Ovary (tissue), 10 donors: ENCODE measurements at places on chromosomes 5 and 9. TPM values are rescaled to one million over a fixed set of nuclear protein-coding genes. Genes with fewer than 3 reads are reported as not detected.

FOXD4L6 gene
- not detected for total RNA-seq

ZNF462 gene
- 87.6 TPM for total RNA-seq

IL3 gene
- total RNA-seq = not detected

GARNL3 gene
- 29.3 TPM for total RNA-seq

F2RL2 gene
- not detected for total RNA-seq

MAMDC4 gene
- total RNA-seq = 6.1 TPM

GFM2 gene
- 20.3 TPM for total RNA-seq

UAP1L1 gene
- total RNA-seq = 3.2 TPM
